ENCODE measurements at places on chromosomes 16 and 17. TPM values are rescaled to one million over a fixed set of nuclear protein-coding genes. Genes with fewer than 3 reads are reported as not detected.

- no peak for DNase-seq
Measured at GRCh38 chr16:57419506-57419905, 14.9 kb downstream of the CCL17 start.

DNA sequence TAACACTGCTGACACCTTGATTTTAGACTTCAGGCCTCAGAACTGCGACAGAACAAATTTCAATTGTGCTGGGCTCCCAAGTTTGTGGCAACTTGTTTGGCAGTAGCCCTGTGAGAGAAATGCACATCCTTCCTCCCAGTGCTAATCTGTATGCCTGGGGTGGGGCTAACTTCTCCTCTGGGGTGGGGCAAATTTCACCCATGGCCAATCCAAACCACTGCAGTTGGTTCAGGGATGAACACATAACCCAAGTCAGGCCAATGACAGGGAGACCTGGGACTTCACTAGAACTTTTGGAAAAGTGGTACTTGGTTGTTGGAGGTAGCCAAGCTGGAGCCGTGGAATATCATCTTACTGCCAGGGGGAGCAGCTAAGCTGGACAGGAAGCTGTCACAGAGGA is 56.3 kb downstream of the ABCC6 start:
- DNase-seq, result no peak

- DNase-seq, result no peak
Measured at GRCh38 chr16:81923296-81923695, 88.0 kb downstream of the SDR42E1 start.

Gene KRTAP2-1
- not detected for total RNA-seq

DNA sequence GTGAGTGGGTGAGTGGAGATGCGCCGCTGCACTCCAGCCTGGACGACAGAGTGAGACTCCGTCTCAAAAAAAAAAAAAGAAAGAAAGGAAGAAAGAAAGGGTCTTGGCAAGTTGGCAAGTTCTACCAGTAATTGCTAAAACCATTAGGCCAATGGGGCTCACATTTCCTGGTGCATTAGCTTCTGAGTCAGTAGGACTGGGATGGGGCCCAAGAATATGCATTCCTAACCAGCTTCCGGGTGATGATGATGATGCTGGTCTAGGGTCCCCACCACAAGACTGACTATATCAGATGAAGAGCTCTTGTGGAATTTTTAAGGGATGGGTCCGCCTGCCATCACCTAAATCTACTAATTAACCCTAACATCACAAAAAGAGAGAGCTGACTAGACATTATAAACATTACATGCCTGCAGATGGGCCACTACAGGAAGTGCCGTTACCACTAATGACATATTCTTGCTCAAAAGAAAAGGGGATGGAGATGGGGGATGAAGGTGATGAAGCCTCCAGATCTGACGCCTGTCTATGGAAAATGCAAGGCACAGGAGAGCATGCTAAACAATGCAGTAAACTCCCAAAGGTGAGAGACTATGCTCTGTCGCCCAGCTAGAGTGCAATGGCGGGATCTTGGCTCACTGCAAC is 13.1 kb downstream of the MYH11 start:
- no peak for DNase-seq

- no peak for DNase-seq
Measured at GRCh38 chr16:9092282-9092977, 986 bp downstream of the HAPSTR1 start.

DNA sequence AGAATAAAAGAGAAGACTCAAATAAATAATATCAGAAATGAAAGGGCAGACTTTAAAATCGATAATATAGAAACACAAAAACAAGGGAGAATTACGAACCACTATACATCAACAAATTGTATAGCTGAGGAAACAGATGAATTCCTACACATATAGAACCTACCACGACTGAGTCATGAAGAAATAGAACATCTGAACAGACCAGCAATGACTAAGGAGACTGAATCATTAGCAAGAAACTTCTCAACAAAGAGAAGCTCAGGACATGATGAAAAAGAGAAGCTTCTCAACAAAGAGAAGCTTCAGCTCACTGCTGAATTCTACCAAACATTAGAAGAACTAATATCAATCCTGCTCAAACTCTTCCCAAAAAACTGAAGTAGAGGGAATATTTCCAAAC is 255.9 kb downstream of the CEP112 start:
- DNase-seq, result no peak

Gene KRTAP4-16
- not detected for total RNA-seq

- DNase-seq, result no peak
Measured at GRCh38 chr17:81053041-81053970, 18.4 kb downstream of the BAIAP2 start.

Gene CLEC3A
- total RNA-seq, result not detected

Gene CFAP119
- total RNA-seq, result 10.0 TPM

- DNase-seq, result no peak
Measured at GRCh38 chr16:22300427-22301071, 3.3 kb downstream of the POLR3E start.

DNA sequence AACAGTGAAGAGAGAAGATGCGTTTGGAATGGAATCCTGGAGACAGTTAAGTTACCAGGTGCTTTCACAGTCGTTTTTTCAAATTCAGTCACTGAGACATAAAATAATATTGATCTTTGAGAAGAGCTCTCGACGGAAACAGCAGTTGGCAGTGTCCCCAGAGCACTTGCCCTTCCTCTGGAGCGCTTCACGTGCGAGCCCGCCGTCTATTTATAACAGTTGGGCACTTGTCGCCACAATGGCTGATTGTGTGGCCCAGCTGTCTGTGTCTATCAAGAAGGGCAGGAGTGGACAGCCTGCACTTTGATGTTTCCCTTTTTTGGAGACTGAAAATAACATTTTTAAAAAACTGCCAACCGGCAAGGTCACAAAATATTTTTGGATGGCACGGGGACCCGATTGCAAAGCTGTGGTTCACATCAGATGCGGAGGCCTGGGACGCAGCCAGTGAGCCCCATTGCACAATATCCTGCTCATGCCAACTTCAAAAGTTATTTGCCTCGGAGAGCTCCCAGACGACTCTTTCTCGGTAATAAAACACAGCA is 62.9 kb downstream of the ADCY9 start:
- no peak for DNase-seq

Gene MYH3
- 3.2 TPM for total RNA-seq

DNA sequence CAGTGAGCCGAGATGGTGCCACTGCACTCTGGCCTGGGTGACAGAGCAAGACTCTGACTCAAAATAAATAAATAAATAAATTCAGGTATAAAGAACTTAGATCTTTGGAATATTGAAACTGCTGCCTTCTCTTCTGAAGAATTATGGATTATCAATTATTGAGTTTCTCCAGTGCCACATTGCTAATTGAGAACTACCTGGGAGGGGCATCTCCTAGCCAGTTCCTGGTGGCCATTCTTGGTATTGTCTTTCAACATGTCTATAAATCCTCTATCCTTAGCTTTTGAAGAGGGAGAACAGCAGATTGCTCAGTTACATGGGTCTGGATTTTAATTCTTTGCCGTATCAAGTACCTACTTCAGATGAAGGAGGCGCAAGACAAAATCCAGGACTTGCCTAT is 29.2 kb downstream of the CALCOCO2 start:
- no peak for DNase-seq

- DNase-seq, result no peak
Measured at GRCh38 chr17:18946536-18946935, 5.4 kb upstream of the SLC5A10 start.

Gene CRYBA1
- total RNA-seq, result not detected

Gene C1QTNF1
- 96.2 TPM for total RNA-seq

DNA sequence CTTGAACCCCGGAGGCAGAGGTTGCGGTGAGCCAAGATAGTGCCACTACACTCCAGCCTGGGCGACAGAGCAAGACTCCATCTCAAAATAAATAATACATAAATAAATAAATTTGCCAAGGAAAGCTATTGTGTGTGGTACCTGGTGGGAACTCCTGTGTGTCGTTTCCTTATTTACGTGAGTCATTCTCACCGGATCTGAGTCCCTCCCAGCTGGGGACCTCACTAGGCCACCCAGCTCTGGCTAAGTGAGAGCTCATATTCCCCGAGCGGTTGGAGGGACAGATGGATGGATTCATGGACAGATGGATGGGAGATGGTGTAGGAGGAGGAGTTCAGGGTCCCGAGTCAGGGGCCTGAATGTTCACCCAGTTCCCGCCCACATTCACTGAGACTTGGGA is 22.9 kb upstream of the C1QL1 start:
- DNase-seq, result no peak

DNA sequence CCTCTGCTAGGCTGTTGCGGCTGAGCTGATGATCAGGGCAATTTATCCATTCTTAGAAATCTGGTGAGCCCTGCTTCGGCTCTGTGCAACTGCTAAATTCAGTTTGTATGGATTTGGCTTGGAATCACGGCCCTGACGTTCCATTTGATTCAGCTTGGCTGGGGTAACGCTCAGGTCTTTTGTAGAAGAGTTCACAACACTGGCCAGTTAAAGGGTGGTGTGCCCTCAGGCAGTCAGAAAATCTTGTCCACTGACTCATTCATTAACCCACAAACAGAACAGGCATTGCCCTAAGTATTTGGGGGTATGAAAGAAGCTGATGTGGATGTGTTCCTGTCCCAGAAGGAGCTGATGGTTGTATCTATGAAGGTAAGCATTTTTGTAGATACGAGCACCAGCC is 53.9 kb downstream of the GNAO1 start:
- DNase-seq, result no peak

Gene GP1BA
- not detected for total RNA-seq

GRCh38 chr16:50697881-50698767 is 4.7 kb downstream of the NOD2 start:
- DNase-seq, result no peak

DNA sequence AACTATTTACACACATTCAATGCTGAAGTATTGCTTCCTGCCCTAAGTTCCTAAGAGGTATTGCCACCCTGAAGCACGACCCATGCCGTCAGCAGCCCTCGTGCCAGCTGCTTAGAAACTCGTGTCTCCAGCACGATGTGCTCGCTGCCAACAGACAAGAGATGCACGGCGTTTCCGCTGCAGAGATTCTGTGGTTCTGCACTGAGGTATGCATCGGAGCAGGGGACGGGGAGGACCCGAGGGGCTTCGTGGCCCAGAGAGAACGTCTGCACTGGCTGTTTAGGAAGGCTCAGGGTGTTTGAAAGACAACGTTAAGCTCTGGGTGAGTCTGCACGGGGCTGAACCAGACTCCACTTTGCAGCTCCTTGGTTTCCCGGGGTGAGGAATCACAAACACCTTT is 82.7 kb upstream of the CREBBP start:
- DNase-seq, result no peak

DNA sequence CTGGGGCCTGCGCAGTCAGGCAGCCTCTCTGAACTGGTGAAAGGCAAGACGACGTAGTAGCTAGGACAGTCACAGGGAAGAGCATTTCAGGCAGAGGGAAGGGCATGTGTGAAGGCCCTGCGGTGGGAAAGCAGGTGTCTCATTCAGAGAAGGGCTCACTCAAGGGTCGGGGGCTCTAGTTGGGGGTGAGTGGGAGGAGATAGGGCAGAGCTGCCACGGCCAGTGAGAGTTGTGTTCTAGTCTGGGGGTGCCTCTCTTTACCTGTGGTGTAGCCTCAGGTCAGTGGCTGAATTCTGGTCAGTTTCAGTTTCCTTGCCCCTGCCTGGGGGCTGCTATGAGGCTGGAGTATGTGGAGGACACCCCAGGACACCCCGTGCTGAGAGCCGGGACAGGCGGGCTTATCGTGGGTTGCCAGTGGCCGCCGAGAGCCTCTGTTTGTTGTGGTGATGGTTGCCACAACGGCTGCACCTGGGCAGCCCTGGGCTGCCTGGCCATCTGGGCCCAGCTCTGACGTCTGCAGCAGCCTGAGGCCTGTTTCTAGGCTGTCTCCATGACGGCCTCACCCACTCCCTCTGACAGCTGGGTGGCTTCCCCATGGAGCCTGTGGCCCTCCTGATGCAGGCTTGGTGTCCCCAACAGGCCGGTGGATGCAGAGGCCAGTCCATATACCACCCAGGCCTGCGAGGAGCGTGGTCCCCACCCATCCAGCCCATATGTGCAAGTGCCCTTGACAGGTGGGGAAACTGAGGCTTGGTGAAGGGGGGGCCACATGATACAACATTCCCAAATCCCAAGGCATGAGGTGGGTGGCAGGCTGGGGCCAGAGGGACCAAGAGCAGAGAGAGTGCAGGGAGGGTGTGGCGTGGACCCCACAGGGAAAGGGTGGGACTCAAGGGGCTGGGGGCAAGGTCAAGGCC is 10.8 kb downstream of the MAP2K3 start:
- DNase-seq, result no peak

Gene STX1B
- 4.0 TPM for total RNA-seq

DNA sequence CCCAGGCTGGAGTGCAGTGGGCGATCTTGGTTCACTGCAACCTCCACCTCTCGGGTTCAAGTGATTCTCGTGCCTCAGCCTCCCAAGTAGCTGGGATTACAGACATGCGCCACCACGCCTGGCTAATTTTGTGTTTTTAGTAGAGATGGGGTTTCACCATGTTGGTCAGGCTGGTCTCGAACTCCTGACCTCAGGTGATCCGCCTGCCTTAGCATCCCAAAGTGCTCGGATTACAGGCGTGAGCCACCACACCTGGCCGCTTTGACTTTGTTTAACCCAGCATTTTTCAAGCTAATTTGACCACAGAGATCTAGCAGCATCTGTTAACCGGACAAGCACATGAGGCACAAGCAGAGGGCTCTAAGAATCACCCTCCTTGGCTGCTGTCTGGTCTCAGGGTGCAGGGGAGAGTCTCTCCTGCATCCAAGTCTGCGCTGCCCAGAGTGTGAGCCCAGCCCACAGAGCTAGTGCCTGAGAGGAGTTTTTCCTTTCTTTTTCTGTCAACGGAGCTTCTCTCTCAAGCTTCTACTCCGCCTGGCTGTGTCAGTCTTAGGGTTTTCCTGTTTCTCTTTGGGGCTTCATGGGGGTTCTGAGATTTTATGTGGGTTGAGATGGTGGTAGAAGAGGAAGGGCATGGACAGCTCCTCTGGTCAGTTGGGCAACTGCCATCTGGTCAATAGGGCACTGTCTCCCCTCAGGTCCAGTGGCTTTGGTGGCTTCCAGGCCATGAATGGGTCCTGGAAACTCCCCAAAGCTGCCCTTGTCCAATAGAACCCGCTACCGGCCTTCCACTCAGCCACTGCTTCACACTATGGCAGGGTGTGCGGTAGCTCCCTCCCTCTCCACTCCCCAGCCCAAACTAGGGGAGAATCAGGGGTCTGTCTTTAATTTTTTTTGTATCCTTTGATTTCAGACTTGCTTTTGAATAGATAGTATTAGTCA is 59.6 kb downstream of the TNFRSF13B start:
- no peak for DNase-seq

DNA sequence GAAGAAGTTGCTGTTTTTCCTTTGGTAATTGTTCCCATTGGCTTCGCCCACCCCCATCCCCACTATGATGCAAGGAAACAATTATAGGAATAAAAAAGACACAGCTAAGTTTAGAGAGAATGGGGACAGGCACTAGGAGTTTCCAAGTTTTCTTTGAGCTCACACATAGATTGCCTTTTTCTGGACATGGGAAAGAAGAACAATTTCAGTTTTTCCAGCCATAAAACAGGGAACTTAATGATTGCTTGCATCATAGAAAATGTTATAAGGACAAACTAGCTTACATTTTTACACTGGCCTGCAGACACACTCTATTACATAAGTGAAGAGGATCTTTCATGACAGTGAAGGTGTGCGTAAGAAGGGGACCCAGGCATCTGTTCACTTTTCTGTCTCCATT is 142.3 kb upstream of the ZFHX3 start:
- no peak for DNase-seq

Gene SEC14L5
- not detected for total RNA-seq

GRCh38 chr16:69568676-69569075 is 2.9 kb downstream of the NFAT5 start:
- no peak for DNase-seq

Gene CSNK1D
- 94.5 TPM for total RNA-seq

Gene KSR1
- 60.6 TPM for total RNA-seq

Measured in chondrocyte (in vitro differentiated cells).